ENCODE measurements at places on chromosomes 3 and 15.

DNA sequence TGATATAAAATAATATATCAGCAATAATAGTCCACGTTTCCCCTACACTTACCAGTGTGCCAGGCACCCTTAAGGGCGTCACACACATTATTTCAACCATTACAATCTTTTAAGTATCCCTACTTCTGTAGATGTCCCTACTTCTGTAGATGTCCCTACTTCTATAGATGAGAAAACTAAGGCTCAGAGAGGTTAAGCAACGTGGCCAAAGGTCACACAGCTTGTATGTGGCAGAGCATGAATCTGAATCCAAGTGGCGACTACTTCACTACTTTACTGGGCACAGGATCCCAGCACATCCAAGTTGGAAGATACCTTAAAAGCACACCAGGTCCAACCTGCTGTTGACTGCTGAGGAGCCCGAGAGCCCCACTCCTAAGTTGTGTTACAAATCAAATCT lies 77.5 kb downstream of the TLE3 start:
- DNase-seq, result no peak

DNA sequence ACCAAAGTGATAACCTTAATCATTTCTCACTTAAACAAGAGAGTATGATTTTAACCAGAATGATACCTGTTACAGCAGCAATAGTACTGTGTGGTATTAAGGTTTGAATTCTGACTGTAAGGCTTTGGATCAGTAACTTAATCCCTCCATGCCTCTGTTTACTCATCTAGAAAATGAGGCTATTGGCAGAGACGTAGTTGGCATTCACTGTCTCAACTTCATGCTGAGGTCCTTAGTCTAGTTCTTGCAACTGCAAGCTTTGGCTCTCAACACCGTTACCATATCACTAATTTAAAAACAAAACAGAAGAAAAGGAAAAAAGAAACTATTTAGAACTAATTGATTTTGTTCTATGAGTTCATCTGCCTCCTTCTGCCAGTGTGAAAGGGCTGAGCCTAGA lies 875.4 kb downstream of the MCTP2 start:
- no peak for DNase-seq

GRCh38 chr3:114624571-114625181 lies 330.8 kb downstream of the TIGIT start:
- DNase-seq, result peak; percentile 84

DNA sequence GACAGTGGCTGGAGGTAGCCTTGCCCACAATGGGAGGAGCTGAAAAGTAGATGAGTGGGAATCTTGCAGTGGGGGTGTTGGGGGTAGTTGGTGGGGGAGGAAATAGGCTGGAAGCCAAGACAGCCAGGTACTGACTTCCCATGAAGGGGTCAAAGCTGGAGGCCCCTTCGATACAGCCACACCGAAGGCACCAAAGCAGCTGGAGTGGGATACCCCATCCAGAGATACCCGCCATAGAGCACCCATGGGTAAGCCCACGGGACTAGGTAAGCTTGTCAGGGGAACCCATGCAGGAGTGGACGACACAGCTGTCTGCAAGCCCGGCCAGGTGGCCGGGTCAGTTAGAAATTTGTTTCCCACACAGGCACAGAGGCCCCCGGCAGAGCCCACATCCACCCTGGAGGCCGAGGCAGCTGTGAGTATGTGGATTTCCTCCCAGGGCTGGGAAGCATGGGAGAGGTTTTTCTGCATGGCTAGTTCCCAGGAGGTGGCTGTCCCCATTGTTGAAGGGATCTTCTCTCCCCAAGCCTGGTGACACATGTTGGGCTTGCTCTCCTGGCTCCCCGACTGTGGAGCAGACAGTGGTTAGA lies 28.6 kb downstream of the PRR23E start:
- no peak for DNase-seq

DNA sequence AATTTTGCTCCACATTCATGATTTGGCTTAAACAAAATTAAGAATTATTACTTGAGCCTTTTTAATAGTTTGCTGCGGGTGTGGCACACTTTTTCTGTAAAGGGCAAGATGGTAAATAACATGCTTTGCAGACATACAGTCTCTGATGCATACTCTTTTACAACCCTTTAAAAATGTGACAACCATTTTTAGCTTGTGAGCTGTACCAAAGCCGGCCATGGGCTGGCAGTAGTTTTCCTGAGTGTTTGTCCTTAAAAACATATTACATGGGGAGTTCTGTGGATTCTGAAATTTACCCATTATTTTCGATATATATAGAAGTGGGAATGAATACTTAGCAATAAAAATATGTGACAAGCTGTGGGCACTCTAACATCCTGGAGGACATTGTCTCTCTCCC lies 163.4 kb downstream of the FNDC3B start:
- no peak for DNase-seq

- DNase-seq, result no peak
Measured at GRCh38 chr3:128335621-128336296, 130.9 kb downstream of the DNAJB8 start.

DNA sequence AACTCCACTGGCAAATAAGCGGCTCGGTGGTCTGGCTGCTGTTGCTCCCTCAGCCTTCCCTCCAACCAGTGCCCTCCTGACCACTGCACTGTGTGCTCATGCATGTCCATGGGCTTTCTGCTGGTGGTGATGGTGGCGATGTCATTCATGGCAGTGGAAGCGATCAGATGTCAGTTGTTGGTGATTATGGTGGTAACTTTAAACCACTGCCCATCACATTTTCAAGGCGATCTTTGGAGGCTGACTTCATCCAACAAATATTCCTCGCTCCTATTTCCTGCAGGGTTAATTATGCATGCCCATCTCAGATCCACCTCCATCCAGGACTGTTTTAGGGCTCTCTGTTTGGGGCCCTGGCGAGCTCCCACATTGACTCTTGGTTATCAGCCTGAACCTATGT lies 13.4 kb upstream of the HCN4 start:
- DNase-seq, result no peak

GRCh38 chr15:30033763-30034162 lies 49.0 kb upstream of the GOLGA8J start:
- no peak for DNase-seq

- no peak for DNase-seq
Measured at GRCh38 chr15:101488300-101489164, 975 bp downstream of the PCSK6 start.

GRCh38 chr3:44078863-44079262 lies 162.8 kb upstream of the TOPAZ1 start:
- DNase-seq, result no peak

- no peak for DNase-seq
Measured at GRCh38 chr3:126746395-126747177, 42.5 kb downstream of the CHCHD6 start.

DNA sequence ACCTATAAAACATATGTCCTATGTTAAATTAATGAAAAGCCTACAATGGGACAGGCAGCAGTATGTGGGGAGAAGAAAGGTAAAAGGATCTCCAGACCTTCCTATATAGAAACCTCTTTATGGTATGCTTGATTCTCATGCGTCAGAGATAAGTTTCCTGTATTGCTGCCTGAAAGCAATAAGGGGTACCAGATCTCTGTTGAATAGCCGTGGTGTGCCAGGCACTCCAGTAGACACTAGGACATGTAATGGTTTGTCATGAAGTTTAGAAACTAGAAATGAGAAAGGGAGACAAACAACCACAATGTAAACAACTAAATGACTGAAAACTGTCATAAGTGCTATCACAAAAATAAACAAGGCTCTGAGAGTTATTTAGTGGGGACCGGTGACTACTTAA lies 168.1 kb downstream of the EFHB start:
- no peak for DNase-seq

DNA sequence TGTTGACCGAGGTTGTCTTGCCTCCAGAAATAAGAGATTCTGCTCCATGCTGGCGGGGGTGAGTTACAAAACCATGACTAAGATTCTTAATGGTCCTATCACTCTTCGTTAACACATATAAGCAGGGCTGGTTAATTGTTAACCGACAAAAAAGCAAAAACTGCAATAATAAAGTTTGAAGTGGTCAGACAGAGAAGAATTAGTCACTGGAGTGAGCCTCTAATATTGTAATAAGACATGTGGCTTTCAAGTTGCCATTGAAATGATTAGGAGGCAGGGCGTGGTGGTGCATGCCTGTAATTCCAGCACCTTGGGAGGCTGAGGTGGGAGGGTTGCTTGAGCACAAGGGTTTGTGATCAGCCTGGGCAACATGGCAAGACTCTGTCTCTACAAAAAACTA lies 78.4 kb upstream of the NR2F2 start:
- no peak for DNase-seq

GRCh38 chr3:40557575-40558161 lies 32.9 kb downstream of the ZNF621 start:
- DNase-seq, result no peak

- no peak for DNase-seq
Measured at GRCh38 chr3:29683018-29683993, 402.4 kb downstream of the RBMS3 start.

GRCh38 chr3:134311265-134311664 lies 60.6 kb upstream of the RYK start:
- no peak for DNase-seq

DNA sequence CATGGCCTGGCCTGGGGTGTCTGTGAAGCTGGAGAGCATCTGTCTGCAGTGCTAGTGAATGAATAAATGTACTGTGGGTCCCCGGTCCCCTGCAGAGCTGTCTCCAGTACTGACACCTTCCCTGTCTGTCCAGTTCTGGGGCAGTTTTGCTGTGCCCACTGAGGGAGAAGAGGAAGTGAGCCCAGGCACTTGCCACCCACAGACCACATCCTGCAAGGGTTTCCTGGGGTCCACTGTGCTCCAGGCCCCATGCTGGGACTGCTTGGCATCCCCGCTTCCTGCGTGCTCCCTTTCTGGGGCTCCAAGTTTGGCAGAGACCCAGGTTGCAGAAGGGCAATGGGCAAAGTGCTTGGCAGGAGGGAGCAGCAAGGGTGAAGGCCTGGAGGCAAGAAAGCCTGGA lies 4.9 kb upstream of the SLC6A6 start:
- DNase-seq, result no peak

GRCh38 chr15:49473031-49473430 lies 50.0 kb downstream of the FGF7 start:
- no peak for DNase-seq

DNA sequence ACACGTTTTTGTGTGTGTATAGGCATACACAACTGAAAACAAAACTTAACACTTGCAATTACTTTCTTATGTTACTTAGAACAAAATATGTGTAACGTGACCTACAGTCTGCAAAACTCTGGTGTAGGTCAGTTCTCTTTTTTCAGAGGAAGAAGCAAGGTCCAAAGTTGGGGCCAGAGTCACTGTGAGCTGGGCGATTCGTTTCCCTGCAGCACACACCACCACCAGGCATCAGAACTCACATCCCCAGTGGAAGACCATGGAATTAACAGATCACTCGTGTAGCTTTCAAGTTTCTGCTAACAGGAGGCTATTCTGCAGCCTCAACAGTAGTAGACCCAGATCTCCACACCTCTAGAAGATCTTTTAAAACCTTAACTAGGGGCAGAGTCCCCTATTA lies 25.8 kb downstream of the ANP32A start:
- no peak for DNase-seq

DNA sequence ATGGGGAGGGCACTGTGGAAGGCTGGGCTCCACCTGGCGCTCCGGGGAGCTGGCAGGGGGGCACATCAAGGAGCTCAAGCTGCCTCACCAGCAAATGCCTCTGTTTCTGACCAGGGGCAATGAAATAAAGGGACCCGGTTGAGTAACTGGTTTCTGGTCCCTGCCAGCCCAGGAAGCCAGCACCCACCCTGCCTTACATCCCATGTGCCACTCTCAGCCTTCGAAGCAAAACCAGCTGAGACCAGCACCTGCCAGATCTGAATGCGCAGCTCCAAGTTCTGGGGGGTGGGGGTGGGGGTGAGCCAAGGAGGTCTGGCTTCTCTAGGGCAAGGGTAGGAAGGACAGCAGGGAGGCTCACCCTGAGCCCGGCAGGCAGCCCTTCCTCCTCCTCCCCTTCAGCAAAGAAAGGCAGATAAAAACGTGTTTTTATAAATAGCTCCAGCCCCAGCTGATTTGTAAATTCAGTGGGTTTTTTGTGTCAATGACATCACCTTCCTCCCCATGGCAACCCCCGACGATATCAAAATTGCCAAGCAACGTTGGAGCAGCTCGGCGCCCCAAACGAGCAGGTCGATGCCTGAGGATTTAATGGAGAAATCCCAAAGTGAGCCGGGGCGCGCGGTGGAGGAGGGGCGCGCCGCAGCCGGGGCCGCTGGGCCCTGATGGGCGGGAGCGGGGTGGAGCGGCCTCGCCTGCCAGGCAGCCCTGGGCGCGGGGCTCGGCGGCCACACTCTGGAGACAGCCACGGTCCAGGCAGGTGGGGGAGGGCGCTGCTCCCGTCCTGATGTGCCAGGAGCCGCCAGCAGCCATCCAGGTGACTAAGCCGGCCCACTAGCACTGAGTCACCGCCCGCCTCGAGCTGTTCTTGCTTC lies at the start of gene PAK6:
TSS of gene PAK6 (plus strand) at position 532 of the 872 bp plus-strand sequence. CDS start 25,723 bp downstream, outside the sequence.
- peak; percentile 80 for DNase-seq

- DNase-seq, result no peak
Measured at GRCh38 chr3:147119346-147119745, 287.0 kb downstream of the ZIC4 start.

- no peak for DNase-seq
Measured at GRCh38 chr3:34419801-34420200, 621.4 kb downstream of the PDCD6IP start.

DNA sequence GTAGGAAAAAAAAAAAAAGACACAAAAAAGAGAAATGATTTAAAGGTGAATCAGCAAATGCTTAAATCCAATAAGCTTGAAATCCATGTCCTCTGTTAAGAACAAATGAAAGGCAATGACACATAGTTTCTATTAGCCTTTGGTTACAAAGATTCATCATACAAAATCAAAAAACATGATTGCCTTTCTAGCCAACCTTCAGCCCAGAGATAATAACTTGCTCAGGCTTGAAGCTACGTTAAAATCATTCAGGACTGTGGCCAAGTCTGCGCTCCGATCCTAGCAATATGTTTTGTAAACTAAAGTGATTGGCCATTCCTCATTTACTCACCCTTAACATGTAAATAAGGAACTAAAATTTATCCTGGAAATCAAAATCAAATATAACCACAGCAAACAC lies 556.7 kb downstream of the FGF12 start:
- DNase-seq, result no peak

GRCh38 chr15:54515664-54516582 lies 537.7 kb downstream of the UNC13C start:
- no peak for DNase-seq

DNA sequence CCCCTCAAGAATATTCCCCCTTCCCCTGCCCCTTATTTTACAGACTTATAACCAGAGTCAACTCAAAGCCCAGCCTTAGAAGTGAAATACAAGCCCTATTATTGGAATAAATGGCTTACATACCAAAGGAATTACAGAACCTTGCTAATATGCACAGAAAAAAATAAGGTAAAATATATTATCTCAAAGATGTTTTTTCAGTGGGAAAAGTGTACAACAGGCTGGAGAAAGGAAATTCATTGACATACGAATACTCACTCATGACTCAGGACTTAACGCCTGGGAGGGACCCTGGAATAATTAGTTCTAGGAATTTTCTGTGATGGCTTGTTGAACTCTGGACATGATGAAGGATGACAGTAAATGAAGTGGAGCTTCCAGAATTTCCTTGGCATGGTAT lies 27.0 kb downstream of the ARL14 start:
- DNase-seq, result no peak

GRCh38 chr3:170038434-170039110 lies 777 bp downstream of the GPR160 start:
- no peak for DNase-seq

All from dorsolateral prefrontal cortex (tissue), 122 donors.